Stomach (tissue), 19 donors: ENCODE measurements at places on chromosomes 5 and 9. TPM values are rescaled to one million over a fixed set of nuclear protein-coding genes. Genes with fewer than 3 reads are reported as not detected.

FOCAD gene
- 7.9 TPM for polyA plus RNA-seq

PRR7 gene
- polyA plus RNA-seq, result 0.61 TPM

PCDHB13 gene
- polyA plus RNA-seq, result 0.12 TPM

HSD17B3 gene
- polyA plus RNA-seq, result 4.6 TPM

NR5A1 gene
- polyA plus RNA-seq, result 2.4 TPM

AGXT2 gene
- polyA plus RNA-seq, result not detected

CARD6 gene
- 4.0 TPM for polyA plus RNA-seq

PTGR1 gene
- polyA plus RNA-seq, result 60.8 TPM
